ENCODE measurements at places on chromosomes 6 and 20.
A peak's percentile ranks its signal among the peaks of the same experiment; 100 is the strongest.

GRCh38 chr6:13662651-13663334 lies 47.7 kb downstream of the NOL7 start:
- no peak for DNase-seq

DNA sequence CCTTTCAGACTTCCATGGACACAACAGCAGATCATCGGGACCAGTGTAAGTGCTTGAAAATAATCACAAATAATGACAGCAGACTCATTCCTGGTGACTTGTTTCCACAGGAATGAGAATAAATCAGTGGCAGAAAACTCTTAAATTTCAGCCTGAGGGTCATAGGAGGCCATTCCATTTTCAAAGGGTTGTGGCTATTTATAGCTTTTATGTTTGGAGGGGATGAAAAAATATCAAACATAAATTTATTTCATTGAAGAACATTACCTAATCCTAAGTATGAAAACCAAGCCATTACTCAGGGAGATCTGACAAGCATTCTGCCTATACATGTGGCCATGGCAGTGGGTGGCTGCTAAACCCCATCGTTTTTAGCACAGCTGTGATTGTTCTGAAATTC lies 173.6 kb upstream of the CNR1 start:
- no peak for DNase-seq

DNA sequence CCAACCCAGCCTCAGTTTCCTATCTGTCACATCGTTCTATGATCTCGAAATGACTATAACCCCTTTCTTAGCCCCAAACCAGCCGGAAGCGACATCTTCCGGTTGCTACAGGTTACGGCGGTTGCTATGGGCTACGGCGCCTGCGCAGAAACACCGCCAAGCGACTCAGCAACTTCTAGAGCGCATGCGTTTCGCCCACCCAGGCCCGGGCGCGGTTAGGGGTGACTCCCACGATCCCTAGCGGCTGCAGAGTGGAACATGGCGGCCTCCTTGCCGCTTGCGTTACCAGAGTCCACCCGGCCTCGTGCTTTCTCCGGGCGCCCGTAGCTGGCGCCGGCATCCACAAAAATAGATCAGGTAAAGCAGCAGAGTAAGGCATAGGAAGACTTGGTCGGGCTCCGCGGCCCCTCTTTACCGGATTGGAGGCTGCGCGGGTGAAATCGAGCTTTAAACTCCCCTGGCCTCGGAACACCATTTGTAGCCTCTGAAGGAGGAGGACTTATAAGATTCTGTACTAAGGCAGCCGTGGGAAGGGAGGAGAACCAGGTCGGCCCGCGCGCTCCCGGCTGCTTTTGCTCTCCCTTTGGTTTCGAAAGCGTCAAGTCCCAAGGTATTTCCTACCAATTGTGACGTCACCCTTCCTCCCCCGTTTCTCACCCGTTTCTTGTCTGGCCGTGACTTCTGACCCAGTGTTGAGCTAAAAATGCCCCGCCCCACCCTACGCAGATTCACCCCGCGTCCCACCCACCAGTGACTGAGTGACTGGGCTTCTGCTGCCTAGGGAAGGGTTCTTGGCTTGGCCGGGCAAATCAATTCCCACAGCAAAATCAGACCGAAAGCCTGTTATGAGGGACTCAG lies 3.5 kb downstream of the SDCBP2 start:
- peak; percentile 98 for DNase-seq

DNA sequence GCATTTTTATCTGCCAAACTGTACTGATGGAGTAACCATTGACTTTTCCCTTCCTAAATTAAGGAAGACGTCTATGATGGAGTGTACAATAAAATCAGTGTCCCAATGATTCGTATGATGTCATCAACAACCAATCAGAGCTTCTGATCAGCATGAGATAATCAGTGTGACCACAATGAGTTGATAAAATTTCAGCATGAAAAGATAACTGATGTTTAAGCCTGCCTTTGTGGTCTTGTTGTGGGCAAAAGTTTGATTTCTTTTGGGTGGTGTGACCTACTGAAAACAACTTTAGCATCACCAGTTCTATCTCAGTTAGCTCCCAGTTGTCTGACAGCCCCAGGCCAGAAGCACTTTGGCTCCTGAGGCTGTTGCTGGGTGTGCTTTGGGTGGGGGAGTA lies 3.3 kb downstream of the PCIF1 start:
- no peak for DNase-seq

GRCh38 chr20:43963872-43964791 lies 49.5 kb downstream of the TOX2 start:
- no peak for DNase-seq

DNA sequence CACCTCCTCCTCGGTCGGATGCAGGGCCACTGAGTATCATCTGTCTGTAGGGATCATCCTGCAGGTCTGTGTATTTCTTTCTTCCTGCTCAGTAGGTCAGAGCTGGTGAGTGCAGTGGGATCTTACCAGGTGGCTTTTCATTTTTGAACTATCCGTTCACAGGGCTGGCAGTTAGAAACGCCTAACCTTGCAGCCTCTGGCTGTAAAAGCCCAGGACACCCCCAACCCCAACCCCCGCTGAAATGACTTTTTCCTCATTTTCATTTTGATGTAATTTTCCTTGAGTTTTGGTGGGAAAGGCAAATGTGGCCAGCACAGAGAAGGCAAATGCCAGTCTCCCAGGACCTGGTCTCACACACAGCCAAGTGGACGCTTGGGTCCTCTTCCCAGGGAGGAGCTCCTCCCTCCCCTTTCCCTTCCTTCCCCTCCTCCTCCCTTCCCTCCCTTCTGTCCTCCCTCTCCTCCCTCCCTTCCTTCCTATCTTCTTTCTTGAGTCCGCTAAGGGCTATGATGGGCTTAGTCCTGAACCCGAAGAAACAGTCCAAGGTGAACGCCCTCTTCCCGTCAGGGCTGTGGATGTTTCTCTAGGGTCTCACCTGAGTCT lies 36.0 kb downstream of the TMEM242 start:
- DNase-seq, result no peak

DNA sequence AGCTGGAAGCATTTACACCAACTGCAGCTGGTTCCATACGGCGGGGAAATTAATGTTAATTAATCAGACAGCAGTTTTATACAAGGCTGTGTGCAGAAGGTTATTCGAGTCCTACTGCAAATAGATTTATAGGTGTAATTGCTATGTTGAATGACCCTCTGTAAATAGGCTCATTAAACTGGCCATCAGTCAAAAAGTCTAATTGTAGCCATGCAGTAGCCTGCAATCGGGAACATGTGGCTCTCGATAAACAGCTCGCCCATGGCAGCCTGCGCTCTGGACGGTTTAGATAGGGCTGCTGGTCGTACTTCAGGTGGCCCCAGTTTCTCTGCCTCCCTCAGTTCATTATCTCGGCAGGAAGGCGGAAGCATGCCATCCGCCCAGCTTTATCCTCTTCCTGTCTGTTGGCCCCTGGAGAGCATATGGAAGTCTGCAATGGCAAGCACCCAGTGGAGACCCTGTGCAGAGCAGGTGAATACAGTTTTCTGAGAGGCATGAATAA lies 143.2 kb downstream of the MBOAT1 start:
- no peak for DNase-seq

DNA sequence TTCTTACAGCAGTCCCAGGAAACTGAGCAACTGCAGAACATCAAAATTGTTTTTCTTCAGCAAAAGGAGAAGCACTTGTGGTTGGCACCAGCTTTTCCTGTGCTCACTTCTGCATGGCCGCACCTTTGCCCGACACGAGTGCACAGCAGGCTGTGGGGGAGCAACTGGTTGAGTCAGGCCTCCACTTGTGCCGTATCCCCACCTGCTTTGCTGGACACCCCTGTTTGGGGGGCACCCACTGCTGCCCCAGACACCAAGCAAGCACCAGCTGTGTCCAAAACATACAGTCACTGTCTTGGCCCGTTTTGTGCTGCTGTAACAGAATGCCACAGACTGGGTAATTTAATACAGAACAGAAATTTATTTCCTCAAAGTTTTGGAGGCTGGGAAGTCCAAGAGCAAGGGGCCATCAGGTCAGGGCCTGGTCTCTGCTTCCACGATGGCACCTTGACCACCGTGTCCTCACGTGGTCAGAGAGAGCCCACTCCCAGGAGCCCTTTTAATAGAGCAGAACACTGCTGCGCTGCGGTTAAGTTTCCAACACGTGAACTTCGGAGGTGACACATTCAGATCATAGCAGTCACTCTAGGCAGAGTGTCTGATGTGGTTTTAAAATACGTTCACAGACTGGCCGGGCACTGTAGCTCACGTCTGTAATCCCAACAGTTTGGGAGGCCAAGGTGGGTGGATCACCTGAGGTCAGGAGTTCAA lies 8.7 kb upstream of the GMEB2 start:
- no peak for DNase-seq

DNA sequence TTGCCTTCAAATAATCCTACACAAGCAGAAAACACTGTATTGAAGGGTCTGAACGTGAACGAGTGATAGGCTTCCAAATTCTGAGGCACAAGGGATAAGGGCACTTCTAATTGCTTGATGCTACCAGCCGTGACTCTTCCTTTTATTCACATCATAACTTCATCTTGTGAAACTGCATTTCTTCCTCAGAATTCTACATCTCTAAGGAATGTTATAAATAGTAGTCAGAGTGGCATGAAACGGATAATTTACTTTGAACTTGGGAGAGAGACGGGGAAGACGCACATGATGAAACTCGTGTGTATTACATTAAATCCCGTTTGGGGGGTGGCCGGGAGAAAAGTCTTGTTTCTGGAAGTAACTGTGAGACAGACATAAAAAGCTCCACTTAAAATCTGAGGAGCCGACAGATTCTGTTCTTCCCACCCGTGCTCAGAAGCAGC lies 754 bp downstream of the HDDC2 start:
- no peak for DNase-seq

GRCh38 chr6:57207872-57208271 lies 14.2 kb downstream of the RAB23 start:
- no peak for DNase-seq

GRCh38 chr6:154430481-154430919 lies 73.9 kb upstream of the IPCEF1 start:
- DNase-seq, result no peak

DNA sequence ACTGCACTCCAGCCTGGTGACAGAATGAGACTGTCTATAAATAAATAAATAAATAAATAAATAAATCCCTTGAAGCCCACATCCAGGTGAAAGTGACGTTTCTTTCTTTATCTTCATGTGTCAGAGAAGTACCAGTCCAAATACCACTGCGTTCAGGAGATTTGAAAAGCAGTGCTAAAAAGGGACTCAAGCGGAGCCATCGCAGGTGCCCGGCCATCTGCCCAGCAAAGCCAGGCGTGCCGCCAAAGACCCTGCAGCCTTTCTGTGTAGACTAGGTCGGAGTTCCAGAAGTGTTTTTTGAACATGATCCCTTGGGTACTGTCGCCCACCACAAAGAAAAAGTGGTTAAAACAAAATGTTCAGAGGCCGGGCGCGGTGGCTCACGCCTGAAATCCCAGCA lies 65.7 kb upstream of the CEP85L start:
- DNase-seq, result no peak

DNA sequence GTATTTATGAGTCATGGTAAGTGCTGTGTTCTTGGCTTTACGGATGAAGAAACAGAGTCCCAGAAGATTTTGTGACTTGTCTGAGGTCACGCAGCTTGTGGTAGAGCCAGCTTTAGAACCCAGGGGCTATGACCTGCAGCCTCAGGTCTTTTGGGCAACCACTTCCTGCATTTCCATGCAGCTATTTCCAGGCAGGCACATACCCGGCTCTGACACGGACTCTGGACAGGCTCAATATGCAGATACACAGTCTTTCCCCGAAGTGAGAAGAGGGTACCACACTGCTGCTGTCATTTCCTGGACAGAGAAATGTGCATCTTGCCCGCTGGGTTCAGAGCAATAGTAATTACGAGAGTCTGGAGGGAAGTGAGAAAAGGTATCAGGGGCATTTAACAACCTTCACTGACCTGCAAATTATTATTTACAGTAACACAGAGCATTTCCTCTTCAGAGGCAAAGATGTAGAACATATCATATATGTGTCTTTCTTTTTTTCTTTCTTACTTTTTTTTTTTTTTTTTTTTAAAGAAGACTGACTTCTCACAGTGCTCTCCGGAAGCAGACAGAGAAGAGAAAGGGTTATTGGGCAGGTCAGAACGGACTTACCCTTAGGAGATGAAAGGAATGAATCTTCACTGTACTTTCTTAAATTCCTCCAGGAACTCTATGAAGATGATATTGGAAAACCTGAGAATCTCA lies 185.1 kb downstream of the CLIC5 start:
- peak; percentile 70 for DNase-seq

- no peak for DNase-seq
These were observed 120.6 kb upstream of the NXT1 start for GRCh38 chr20:23229989-23230388.

GRCh38 chr20:33814238-33814712 lies 3.1 kb downstream of the CHMP4B start:
- no peak for DNase-seq
